ENCODE measurements at places on chromosomes 6 and 20.

DNA sequence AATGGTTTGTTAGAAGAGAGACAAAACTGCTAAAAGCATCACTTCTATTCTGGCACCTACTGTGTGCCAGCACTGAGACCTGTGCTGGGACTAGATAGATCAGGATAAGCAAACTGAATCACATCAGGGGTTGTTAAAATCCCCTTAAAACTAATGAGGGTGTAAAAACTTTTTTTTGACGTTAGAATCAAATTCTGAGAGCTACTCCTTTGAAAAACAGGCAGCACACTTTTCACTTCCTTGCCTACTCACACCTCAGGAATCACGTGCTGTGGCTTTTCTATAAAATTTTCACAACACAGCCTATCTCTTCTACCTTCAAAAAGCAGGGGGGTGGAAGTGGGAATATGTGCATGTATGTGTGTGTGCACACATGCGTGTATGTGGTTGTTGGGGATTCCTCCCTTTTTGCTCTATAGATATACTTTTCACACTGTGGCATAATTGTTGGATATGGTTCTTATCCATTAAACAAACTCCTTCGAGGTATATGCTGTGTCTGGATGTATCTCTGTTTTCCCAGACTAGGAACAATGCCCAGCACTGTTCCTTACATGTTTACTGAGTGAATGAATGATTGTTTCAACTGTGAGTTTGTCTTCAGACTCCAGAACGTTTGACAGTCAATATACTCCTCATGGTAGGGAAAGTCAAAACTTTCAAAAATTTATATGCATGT, 105.4 kb downstream of the FYN start:
- DNase-seq: no peak

- no peak for DNase-seq
These were observed 92.1 kb downstream of the RIN2 start for GRCh38 chr20:19850198-19850533.

DNA sequence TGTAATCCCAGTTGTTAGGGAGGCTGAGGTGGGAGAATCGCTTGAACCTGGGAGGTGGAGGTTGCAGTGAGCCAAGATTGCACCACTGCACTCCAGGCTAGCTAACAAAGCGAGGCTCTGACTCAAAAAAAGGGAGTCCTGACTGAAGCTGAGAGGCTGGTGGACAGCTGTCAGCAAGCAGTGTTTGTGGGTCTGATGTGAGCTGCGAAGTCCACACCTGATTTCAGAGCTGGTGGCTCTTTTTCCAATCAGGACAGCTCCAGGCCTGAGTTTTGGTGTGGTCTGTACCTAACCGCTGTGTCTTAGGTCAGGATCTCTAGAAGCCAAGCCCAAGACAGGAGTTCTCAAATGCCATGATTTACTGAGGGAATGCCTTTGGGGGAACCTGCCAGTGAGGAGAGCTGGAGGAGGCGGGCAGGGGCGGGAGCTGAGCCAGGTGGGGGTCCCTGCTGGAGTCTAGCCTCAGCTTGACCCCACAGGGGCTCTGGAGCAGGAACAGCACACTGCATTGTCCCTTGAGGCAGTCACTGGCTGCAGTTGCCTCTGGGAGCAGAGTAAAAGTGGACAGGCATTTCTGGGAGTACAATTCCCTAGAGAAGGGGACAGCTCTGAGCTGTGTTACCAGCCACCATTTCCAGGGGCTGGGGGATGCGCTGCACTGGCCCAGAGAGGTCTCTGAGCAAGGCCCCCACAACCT, 5.0 kb downstream of the GFRA4 start:
- DNase-seq: no peak

DNA sequence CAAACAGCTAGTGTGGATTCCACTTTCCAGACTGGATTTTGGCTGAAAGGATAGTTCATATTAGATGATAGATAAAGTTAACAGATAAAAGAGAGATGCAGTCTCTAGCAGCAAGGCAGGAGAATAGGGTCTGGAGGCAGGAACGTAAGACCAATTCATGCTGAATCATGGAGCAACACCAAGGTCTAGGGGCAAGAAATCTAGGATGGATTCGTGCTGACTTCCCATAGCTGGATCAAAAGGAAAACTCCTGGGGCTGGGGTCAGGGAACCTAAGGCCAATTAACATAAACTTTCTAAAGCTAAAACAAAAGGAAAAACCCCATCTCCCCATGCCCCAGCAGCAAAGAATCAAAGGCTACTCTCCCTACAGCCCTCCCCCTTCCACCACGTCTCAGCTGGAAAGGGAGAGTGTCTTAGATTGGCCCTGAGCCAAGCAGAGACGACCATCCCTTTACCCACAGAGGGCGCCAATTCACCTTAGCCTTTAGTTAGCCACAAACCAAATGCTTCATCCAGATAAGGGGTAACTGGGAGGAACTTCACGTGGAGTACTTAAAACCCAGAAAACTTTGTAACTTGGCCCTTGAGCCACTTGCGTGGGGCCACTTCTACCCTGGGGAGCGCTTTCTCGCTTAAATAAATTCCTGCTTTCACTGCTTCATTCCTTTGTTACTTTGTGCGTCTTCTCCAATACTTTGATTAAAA, 7.6 kb downstream of the TREM1 start:
- peak; percentile 72 for DNase-seq

DNA sequence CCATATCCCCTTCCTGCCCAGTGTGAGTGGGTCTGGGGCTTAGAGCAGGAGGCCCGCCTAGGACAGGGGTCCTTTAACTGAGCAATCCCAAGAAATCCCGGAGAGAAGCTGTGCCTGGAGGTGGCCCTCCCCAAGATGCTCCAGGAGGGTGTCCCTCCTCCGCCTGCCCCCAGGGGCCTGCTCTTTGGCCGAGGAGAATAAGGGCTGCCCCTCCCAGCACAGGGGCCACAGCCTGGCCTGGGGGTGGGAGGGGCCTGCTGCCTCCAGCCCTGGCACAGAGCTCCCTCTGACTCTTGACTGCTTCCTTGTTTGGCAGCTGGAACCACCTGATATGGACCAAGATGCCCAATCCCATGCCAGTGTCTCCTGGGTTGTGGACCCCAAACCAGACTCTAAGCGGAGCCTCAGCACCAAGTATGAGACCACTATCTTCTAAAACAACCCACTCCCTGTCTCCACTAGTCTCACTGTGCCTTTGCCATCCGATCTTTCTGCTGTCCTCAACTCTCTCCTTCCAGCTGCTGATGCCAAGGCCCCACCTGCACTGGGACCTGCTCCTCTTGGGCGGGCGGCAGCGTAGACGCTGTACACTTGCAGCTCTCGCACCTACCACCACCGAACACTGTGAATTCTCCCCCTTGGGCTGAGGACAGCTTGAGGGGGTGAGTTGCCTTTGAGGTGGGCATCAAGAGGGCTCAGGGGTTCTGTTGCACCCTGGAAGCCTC, 54.3 kb downstream of the TCP11 start:
- peak; percentile 13 for DNase-seq

GRCh38 chr6:145214570-145214969, 520.8 kb downstream of the EPM2A start:
- DNase-seq: no peak

DNA sequence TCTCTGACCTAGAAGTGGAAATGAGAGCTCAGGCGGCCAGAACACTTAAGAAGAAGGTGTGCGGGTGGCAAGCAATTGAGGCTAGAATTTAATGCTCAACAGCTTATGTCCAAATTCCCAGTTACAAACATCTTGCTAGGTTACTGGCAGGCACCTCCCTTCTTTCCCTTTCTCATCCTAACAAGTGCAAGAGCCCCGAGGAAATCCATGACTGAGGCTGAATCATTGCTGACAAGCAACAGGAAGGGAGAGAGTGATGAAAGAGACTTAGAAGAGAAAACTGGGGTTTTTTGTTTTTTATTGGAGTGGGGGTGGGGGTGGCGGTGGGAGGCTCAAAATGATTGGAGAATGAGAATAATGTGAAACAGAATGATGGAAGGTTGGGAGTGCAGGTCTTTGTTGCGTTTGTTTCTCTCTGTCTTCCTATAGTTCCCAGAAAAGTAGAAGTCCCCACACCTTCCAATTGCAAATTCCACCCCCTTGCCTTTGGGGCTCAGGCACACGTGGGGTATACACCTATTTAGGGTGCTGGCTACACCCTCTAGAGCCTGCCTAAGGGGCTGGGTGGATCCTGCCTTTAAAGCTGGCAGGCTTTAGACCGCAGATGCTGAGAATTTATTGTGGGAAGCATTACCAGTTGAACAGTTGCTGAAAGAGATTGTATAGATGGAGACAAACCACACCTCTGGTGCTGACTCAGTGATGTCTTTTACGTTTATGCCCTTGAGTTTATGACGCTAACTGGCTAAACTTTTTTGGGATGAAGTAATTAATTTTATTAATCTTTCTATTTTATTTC, 1.4 kb downstream of the FAM83B start:
- no peak for DNase-seq

- no peak for DNase-seq
These were observed 7.7 kb upstream of the ZKSCAN8 start for GRCh38 chr6:28134015-28134414.

DNA sequence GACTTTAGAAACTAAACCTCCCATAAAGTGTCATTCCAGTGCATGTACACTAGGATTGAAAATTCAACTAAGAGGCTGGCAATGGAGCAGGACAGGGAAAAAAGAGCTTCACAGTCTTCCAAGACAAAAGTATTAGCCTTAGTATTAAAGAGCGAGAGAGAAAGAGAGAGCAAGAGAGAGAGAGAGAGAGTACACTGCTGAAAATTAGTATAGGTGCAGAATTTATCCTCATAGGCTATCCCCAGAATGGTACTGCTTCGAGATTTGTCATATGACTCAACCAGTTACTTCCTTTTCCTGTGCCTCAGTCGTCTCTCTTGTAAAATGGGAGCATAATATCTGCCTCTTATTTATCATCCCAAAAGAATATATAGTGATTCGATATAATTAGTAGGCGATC, 543.2 kb upstream of the JARID2 start:
- DNase-seq: no peak

GRCh38 chr6:108565893-108566292, 5.2 kb downstream of the FOXO3 start:
- DNase-seq: no peak

GRCh38 chr6:106098383-106099234, 12.5 kb downstream of the PRDM1 start:
- DNase-seq: peak; percentile 79

- DNase-seq: no peak
These were observed 88.1 kb upstream of the BACH2 start for GRCh38 chr6:90384720-90385119.

DNA sequence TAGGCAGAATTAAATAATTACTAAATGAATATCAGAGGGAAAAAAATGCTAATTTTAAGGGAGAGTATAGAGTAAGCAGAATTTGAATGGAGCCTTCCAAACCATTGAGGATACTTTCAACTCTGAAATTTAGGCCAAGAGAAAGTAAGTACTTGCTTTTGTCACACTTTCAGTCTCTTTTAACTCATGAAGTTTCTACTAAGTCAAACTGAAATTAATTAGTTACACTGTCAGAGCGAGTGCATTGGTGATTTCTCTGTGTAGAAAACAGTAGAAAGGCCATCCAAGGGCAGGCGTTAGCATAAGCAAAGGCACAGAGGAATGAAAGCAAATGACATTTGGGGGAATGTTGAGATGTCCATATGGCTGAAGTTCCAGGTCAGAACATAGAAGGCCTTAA, 92.9 kb downstream of the PLEKHG1 start:
- DNase-seq: no peak

DNA sequence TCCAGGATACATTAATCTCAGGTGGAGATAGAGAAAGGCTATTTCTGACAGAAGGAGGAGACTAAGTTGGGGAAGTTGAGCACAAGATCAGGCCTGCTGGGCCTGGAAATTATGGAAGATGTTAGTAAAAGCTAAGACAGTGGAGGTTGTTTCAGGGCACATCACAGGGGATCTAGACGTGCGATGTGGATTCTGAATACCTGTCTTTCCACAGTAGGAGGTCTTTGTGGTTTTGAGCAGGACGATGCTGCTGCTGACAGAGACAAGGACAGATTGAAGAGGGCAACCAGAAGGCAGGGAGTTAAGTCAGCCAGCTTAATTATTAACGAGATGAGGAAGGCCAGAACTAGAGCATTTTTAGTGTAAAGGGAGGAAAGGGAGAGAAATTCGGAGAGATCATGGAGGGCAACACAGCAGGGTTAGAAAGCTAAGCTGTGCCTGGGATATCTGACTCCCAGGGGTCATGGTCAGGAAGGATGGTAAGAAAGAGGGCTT, 384.9 kb downstream of the MAFB start:
- no peak for DNase-seq

DNA sequence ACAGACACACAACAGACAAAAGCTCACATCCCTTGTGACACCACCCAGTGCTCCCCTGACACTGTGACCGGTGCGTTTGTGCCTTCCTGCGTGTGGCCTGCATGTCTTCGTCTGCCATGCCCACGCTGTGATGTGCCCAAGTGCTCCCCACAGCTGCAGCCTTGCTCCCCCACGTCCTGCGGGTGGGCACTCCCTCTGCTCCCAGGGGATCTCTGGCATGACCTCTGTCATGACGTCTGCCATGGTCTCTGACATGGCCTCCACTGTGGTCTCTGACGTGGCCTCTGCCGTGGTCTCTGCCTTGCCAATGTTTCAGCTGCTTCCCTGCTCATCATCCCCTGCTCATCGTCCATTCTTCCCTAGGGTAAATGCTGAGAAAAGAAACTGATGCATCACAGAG, 200.9 kb downstream of the DLL1 start:
- DNase-seq: peak; percentile 30

DNA sequence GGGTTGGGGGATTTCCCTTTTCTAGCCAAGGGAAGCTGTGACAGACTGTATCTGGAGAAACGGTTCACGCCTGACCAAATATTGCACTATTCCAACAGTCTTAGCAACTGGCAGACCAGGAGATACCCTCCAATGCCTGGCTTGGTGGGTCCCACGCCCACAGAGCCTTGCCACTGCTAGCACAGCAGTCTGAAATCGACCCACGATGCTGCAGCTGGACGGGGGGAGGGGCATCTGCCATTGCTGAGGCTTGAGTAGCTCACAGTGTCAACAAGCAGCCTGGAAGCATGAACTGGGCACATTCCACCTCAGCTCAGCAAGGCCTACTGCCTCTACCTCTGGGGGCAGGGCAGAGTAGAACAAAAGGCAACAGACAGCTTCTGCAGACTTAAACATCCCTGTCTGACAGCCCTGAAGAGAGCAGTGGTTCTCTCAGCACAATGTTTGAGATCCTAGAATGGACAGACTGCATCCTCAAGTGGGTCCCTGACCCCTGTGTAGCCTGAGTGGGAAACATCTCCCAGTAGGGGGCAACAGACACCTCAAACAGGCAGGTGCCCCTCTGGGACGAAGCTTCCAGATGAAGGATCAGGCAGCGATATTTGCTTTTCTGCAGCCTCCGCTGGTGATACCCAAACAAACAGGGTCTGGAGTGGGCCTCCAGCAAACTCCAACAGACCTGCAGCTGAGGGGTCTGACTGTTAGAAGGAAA, 89.9 kb upstream of the ECI2 start:
- no peak for DNase-seq

Data from activated T-cell treated with anti-CD3 and anti-CD28 coated beads, Interleukin-2, amount 50 U/mL, for 24 hours (primary cell).